ENCODE measurements at places on chromosomes 4 and X. TPM values are rescaled to one million over a fixed set of nuclear protein-coding genes. Genes with fewer than 3 reads are reported as not detected.

The DBET gene
- total RNA-seq, result not detected

DNA sequence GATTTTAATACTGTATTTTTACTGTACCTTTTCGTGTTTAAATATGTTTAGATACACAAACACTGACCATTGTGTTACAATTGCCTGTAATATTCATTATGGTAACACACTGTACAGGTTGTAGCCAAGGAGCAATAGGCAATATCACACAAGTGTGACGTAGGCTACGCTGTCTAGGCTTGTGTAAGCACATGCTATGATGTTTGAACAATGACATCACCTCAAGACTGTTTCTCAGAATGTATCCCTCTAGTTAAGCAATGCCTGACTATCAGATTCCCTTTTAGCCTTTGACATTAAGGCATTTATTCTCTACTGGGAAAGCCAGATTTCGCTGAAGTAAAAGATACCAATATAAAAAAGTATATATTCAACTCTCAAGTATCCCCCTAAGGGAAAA lies 66.2 kb downstream of the VCX3A start:
- no peaks in the 10 kb centered on the region for H3K36me3 ChIP-seq
- H3K4me3 ChIP-seq, result no peak overlapping the region
- no peak for DNase-seq

- H3K27ac ChIP-seq, result no peak overlapping the region
- no peaks in the 10 kb centered on the region for H3K36me3 ChIP-seq
- H3K4me3 ChIP-seq, result no peak overlapping the region
- H3K27me3 ChIP-seq, result no peaks in the 10 kb centered on the region
- H3K4me1 ChIP-seq, result no peaks in the 10 kb centered on the region
- DNase-seq, result no peak
Observed at GRCh38 chrX:109774136-109774535, 41.1 kb upstream of the ACSL4 start.

DNA sequence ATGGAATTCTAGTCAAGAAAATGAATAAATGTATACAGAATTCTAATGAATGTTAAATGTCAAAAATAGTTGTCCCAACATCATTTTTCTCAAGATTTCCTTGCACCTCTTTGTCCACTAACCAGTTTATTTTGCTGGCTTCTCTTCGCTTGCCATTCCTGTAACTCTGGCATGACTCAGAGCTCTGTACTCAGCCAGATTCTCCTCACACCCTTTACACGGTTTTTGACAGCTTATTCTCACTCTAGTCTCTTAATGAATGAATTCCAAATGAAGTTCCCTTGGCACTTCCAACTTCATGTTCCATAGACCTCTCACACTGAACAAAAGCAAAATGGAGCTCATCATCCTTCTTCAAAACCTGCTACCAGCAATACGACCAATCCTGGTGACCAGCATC lies 419.3 kb upstream of the SLIT2 start:
- H3K4me3 ChIP-seq, result no peak overlapping the region
- DNase-seq, result no peak
- H3K36me3 ChIP-seq, result no peaks in the 10 kb centered on the region
- H3K27me3 ChIP-seq, result no peaks in the 10 kb centered on the region
- no peak overlapping the region for H3K27ac ChIP-seq

The HTN1 gene
- not detected for total RNA-seq

The INTS6L gene
- 42.4 TPM for total RNA-seq

The SLC7A11 gene
- total RNA-seq, result 0.22 TPM

The ATP2B3 gene
- total RNA-seq, result not detected

DNA sequence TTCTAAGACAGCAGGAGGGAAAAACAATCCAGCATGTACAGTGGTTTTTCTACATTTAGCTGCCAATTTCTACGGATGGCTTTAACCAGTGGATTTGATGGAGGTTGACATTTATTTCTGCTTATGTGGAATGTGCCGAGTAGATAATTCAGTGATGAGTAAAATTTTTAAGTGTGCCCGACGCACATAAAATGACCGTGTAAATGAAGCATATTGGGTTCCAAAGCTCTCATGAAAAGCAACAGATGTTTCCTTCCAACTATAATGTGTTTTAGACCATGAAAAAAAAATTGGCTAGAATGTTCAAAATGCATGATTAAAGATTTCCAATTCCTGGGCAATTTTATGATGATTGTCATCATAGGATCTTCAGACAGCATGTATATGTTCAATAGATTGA lies 14.1 kb downstream of the INPP4B start:
- no peak overlapping the region for H3K4me3 ChIP-seq
- no peaks in the 10 kb centered on the region for H3K4me1 ChIP-seq
- H3K27ac ChIP-seq, result no peak overlapping the region
- no peaks in the 10 kb centered on the region for H3K36me3 ChIP-seq
- DNase-seq, result no peak

DNA sequence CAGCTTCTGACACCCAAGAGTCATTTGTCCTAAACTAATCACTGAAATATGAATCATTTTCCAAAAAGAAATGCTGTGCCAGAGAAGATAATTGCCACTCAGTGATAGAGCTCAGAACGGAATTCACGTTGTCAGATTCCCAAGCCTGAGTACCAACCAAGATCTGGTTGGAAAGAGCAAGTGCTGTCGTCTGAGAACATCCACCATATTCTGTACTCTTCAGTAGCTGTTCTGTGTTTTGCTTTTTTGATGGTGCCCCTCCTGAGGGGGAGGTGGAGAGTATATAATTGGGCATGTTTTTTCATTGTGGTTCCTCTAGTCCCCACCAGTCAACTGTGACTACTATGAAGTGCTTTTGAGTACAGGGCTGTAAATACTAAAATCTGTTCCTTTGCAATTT lies 13.2 kb downstream of the RUFY3 start:
- no peaks in the 10 kb centered on the region for H3K27me3 ChIP-seq
- DNase-seq, result no peak
- no peaks in the 10 kb centered on the region for H3K36me3 ChIP-seq
- peak overlapping the region; percentile 74 for H3K27ac ChIP-seq

DNA sequence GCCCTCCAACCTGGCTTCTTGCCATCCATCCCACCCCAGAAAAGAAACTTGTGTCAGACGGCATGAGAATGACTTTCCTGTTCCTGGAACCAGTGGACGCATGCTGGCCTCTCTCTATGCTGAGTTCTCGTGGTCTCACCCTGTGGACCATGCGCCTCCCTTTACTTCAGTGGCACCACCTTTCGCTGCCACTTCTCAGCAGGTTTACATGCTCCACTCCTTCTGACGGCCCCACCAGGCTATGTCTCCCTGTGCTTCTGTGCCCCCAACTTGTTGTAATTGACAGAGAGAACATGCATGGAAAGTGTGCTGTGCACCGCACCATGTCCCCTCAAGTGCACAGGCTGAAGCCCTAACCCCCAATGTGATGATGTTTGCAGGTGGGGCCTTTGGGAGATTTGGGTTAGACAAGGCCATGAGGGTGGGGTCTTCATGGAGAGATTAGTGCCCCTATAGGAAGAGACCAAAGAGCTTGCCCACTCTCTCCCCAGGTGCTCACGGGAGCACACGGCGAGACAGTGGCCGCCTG lies 3.1 kb upstream of the PPP2R2C start:
- no peaks in the 10 kb centered on the region for H3K27me3 ChIP-seq
- no peak for DNase-seq
- H3K36me3 ChIP-seq, result no peaks in the 10 kb centered on the region
- H3K27ac ChIP-seq, result no peak overlapping the region

DNA sequence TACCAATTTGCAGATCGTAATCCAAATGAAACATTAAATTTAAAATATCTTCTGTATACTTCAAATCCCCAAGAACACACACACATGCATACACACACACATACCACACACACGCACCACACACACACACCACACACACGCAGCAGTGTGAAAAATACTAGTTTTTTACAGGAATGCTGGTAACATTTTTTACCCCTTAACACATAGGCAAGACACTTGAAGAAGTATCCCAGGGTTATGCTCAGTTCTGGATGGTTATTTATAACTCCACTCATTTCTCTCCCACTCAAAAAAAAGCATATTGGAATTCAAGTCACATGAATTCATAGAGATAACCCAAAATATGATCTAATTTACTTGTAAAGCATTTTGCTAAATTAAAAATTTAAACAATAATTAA lies 325.5 kb upstream of the SLC7A11 start:
- H3K27ac ChIP-seq, result no peak overlapping the region
- H3K4me3 ChIP-seq, result no peak overlapping the region
- DNase-seq, result no peak
- H3K36me3 ChIP-seq, result no peaks in the 10 kb centered on the region
- no peaks in the 10 kb centered on the region for H3K4me1 ChIP-seq

- H3K4me3 ChIP-seq, result no peak overlapping the region
- H3K27ac ChIP-seq, result no peak overlapping the region
- no peaks in the 10 kb centered on the region for H3K36me3 ChIP-seq
- no peaks in the 10 kb centered on the region for H3K4me1 ChIP-seq
- no peaks in the 10 kb centered on the region for H3K27me3 ChIP-seq
- no peak for DNase-seq
Observed at GRCh38 chr4:151672996-151673395, 87.8 kb downstream of the GATB start.

The PNCK gene
- not detected for total RNA-seq

DNA sequence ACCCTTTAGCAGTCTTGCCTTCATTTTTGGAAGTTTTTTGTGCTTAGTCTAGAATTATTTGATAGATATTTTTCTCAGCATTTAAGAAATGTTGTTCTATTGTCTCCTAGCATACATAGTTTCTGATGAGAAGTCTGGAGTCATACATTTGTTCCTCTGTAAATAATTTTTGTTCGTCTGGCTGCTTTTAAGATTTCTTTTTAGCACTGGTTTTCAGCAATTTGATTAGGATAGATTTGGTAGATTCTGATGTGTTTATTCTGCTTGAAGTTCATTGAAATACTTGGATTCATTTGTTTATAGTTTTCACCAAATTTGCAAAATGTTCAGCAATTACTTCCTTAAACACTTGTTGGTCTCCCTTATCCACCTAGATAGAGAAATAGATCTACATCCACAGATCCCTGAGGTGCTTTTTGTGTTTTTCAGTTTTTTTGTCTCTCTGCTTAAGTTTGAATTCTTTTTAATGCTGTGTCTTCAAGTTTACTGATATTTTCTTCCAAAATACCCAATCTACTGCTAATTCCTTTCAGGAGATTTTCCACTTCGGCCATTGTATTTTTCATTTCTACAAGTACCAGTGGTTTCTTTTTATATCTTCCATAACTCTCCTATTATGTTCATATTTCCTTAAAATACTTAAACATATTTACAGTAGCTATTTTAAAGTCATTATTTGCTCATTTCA lies 64.9 kb downstream of the ABLIM2 start:
- no peak for DNase-seq
- H3K4me3 ChIP-seq, result no peak overlapping the region
- H3K27me3 ChIP-seq, result no peaks in the 10 kb centered on the region
- H3K36me3 ChIP-seq, result no peaks in the 10 kb centered on the region
- no peak overlapping the region for H3K27ac ChIP-seq

The POF1B gene
- total RNA-seq, result 1.2 TPM

DNA sequence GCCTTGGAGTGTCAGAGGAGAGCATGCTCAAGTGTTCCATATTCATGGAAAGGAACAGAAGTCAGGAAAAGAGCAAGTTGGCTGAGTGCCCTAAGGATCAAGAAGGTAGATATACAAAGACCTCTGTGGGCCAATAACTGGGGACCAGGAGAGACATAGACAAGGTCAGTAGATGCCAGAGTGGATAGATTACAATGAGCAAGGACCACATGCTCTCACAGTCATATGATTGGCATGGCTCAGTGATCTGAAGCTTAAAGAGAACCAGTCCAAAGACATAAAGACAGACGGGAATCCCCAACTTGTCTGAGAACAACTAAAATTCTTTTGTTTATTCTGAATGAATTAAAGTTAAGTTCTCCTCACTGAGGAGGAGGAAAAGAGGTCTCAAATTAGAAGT lies 289.7 kb downstream of the HS3ST1 start:
- peak; percentile 67 for DNase-seq
- H3K4me1 ChIP-seq, result peaks cover 47% of the 10 kb centered on the region
- H3K36me3 ChIP-seq, result no peaks in the 10 kb centered on the region
- no peak overlapping the region for H3K4me3 ChIP-seq
- H3K27me3 ChIP-seq, result no peaks in the 10 kb centered on the region
- H3K27ac ChIP-seq, result peak overlapping the region; percentile 66

The MOSPD2 gene
- 23.1 TPM for total RNA-seq

- peaks cover 51% of the 10 kb centered on the region for H3K4me1 ChIP-seq
- no peaks in the 10 kb centered on the region for H3K36me3 ChIP-seq
- H3K27ac ChIP-seq, result no peak overlapping the region
- H3K4me3 ChIP-seq, result no peak overlapping the region
Observed at GRCh38 chr4:54095110-54095825, 4.7 kb upstream of the GSX2 start.

The SPANXA1 gene
- not detected for total RNA-seq

The FGG gene
- total RNA-seq, result not detected

The CYP2U1 gene
- 16.3 TPM for total RNA-seq

The FAM9B gene
- total RNA-seq, result not detected

The BRS3 gene
- total RNA-seq, result not detected

DNA sequence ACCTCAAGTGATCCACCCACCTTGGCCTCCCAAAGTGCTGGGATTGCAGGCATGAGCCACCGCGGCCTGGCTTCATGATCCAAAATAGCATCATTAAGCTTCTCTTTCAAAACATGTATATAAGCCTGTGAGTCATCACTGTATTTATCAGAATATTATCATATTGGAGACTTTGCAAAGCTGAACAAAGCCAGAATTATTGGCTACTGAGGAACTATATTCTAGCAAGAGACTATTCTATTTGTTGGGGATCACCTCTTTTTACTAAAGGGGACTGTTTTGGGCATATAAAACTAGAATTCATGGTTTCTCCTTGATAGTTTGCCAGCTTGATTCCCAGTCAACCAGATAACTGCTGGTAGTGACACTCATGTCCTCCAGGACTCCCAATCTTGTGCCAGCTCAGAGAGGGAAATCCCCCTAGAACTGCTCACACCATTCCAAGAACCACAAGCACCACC lies 40.1 kb downstream of the TET2 start:
- no peak overlapping the region for H3K27ac ChIP-seq
- peaks cover 9% of the 10 kb centered on the region for H3K4me1 ChIP-seq
- DNase-seq, result no peak
- H3K36me3 ChIP-seq, result peaks cover 9% of the 10 kb centered on the region
- no peak overlapping the region for H3K4me3 ChIP-seq
